Stimulated activated CD8-positive, alpha-beta memory T cell treated with anti-CD3 and anti-CD28 coated beads, Interleukin-4, amount 100 ng/mL, for 1 hour (primary cell): ENCODE measurements at places on chromosomes 16 and 17.

DNA sequence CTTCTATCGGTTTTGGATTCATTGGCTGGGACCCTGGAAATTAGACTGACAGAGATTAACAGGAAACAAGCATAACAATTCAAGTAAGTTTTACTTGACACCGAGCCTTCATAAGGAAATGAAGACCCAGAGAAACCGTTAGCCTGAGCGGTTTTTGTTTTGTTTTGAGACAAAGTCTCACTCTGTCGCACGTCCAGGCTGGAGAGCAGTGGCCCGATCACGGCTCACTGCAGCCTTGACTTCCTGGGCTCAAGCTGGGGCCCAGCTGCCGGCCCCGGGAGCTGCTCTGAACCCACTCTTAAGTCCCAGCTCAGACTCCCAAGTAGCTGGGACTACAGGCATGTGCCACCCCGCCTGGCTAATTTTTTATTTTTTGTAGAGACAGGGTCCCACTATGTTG is 321.3 kb downstream of the SEC14L1 start:
- DNase-seq: no peak

GRCh38 chr16:58087209-58087913 is 41.8 kb downstream of the CFAP20 start:
- no peak for DNase-seq

GRCh38 chr17:82665891-82666290 is 17.6 kb upstream of the WDR45B start:
- DNase-seq: no peak

DNA sequence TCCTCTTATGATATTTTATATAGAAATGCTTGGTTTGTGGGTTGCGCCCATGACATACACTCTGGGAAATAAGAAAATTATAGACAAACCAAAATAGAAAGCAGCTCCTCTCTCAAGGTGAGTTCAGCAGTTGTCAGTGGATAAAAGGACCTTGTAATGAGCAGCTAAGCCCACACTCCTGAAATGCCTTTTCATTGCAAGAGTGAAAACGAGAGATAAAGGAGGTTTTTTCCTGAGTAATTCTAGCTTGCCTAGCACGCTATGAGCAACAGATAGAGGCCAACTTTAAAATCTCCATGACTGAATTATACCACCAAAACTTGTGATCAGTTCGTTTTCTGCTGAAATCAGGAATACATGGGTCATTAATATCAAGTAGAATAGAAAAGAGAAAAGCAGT is 261.8 kb upstream of the CACNG5 start:
- DNase-seq: no peak

- no peak for DNase-seq
These were observed 21.1 kb upstream of the DOK4 start for GRCh38 chr16:57507136-57508034.

GRCh38 chr17:63282455-63282854 is 163.7 kb downstream of the CYB561 start:
- no peak for DNase-seq

DNA sequence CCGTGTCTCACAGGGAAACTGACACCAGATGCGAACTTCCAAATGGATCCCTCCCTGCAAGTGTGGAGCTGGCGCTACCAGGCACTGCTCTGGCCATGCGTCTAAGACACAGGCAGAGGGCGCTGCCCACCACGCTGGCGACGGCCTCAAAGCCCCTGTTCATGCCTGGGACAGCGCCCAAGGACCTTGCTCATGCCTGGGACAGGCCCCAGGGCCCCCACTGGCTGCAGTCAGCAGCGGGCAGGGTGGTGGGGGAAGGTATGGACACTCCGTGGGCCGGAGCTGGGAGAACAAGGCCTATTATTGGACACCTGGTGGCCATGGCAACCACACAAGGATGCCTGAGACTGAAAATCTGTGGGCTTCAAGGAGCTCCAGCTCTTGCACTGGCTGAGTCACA is 8.8 kb downstream of the ZG16B start:
- no peak for DNase-seq
